ENCODE measurements at places on chromosomes 7 and 10. TPM values are rescaled to one million over a fixed set of nuclear protein-coding genes. Genes with fewer than 3 reads are reported as not detected.

Gene TACC2
- 3.0 TPM for total RNA-seq

Gene DYDC2
- total RNA-seq: 0.16 TPM

Gene SCRN1
- 64.5 TPM for total RNA-seq

Gene UCMA
- not detected for total RNA-seq

Gene PLCE1
- total RNA-seq: 0.50 TPM

Gene HIPK2
- 21.2 TPM for total RNA-seq

Gene ATG9B
- total RNA-seq: 0.13 TPM

Gene AGMO
- total RNA-seq: 1.0 TPM

Gene HOXA4
- total RNA-seq: 0.83 TPM

Gene SLC26A4
- 16.7 TPM for total RNA-seq

Gene TMEM209
- total RNA-seq: 34.0 TPM

Gene STOX1
- 1.8 TPM for total RNA-seq

Gene SMKR1
- total RNA-seq: 1.4 TPM

Gene CTAGE6
- not detected for total RNA-seq

Gene EFCAB10
- not detected for total RNA-seq

Gene WASHC2A
- 30.5 TPM for total RNA-seq

Gene SPDYE1
- not detected for total RNA-seq

Gene SEMA3D
- total RNA-seq: 0.95 TPM

Gene SPDYE6
- total RNA-seq: not detected

Gene WDR86
- total RNA-seq: not detected

Gene LRRC17
- total RNA-seq: not detected

Gene SPRN
- not detected for total RNA-seq

Gene MCM10
- total RNA-seq: 11.6 TPM

Gene GNAT3
- not detected for total RNA-seq

Gene NPC1L1
- total RNA-seq: not detected

Gene BTBD16
- not detected for total RNA-seq

Gene POMZP3
- total RNA-seq: 4.5 TPM
